CD4-positive, alpha-beta T cell treated with Interleukin-1 beta for 1 hour (primary cell): ENCODE measurements at places on chromosomes 5 and 9.

DNA sequence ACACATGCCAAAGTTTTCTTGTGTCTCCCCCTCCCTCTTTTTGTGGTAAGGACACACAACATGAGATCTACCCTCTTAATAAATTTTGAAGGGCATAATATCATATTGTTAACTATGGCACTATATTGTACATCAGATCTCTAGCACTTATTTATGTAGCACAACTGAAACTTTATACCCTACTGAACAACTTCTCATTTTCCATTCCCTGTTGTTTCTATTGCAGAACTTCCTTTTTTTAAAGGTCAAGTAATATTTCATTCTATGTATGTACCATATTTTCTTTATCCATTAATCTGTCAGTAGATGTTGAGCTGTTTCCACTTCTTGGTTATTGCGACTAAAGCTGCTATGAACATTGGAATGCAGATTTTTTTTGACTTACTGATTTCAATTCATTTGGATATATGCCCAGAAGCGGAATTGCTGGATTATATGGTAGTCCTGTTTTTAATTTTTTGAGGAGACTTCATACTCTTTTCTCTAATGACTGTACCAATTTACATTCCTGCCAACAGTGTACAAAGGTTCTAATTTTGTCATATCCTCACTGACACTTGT, 305.3 kb downstream of the PRR16 start:
- no peak for DNase-seq

DNA sequence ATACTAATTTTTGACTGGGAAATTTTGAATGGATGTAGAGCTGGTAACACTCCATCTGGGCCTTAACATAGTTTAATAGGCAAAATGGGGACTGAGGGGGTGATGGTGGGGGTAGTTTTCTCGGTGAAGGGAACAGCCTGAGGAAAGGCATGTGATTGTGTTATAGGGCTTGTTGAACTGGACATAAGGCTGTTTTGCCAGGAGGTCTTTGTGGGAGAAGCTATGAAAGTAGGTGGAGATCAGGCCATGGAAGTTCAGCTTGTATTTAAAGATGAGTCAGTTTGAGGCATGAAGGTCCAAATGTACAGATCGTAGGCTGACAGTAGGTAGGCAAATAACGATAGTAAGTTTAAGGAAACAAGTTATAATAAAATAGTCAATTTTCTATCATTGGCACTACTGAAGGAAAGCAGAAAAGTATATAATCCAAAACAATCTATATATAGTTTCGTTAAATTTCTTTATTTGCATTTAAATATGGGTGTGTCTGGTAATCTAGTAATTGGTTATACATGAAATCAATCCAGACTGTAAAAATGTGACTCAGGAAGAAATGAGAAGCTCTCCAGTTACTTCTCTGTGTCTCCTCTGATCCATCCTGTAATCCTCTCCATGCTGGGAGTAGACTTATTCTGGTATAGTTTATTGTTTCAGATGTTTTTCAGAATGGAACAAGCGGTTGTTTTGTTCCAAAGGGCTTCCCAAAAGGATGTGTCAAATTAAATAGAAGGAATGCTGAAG, 2.8 kb downstream of the CSNK1G3 start:
- DNase-seq = no peak

DNA sequence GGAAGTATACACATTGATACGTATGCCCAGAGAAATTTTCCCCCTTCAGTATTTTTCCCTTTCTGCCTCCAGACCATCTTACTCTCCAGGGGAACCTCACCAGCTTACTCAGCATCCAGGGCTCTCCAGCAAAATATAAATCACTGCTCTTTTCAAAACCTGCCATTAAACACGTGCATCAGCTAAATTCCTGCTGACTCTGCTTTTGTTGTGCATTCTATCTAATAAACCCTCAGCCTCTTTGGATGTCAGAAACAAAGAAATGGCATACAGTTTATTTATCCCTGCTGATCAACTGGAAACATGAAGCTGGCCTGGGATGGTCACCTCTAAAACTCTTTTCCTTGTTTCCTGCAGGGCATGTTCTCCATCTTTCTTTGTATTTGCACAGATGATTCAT, 126.8 kb downstream of the TRPM3 start:
- no peak for DNase-seq

DNA sequence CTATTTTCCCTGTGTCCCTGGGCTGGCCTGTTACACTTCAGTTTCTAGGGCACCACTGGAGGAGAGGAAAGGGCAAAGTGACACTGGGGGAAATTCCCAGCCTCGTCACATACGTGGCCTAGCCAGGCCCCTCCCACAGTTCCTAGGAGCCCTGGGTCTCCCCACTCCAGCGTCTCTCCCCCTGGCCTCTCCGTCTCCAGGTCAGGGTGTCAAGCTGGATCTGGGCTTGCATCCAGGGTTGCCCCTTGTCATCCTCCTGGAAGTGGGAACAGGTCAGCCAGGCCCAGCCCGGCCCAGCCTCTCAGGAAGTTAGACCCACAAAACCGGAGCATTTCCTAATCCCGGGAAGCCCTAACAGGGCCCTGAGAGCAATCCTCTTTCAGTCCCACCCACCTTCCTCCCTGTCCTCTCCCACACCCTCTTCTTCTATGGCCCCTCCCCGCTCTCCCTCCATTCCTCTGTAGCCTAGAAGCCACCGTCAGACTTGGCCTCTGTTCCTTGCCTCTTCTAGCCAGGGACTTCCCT, 4.7 kb upstream of the TNIP1 start:
- peak; percentile 70 for DNase-seq

GRCh38 chr9:124140941-124141568, 116.7 kb upstream of the NEK6 start:
- DNase-seq = no peak

GRCh38 chr5:180803181-180804128, 849 bp upstream of the MGAT1 start:
- DNase-seq = peak; percentile 89

DNA sequence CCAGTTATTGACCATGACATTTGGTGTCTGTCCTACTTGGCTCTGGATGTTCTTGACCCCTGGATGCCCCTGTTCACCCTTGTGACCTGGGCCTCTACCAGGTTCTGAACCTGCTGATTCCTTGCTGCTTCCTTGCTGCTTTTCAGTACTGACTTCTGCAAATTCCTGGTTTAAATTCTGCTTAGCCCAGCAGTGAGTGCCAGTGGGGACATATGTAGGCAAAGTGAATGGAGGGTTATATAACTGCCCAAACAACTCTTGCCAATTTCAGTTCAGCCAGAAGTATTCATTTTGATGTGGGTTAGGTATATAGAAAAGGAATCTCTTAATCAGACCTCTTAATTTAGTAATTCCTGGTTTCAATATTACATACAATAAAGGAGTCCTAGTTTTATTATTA, 220.6 kb downstream of the TAF11L14 start:
- no peak for DNase-seq

GRCh38 chr9:126399789-126400188, 73.2 kb downstream of the MVB12B start:
- no peak for DNase-seq

GRCh38 chr9:92983984-92984589, 36.8 kb downstream of the FGD3 start:
- no peak for DNase-seq

- no peak for DNase-seq
Measured at GRCh38 chr9:96293498-96294158, 8.3 kb downstream of the HSD17B3 start.

GRCh38 chr5:37665889-37666288, 174.0 kb downstream of the GDNF start:
- no peak for DNase-seq

DNA sequence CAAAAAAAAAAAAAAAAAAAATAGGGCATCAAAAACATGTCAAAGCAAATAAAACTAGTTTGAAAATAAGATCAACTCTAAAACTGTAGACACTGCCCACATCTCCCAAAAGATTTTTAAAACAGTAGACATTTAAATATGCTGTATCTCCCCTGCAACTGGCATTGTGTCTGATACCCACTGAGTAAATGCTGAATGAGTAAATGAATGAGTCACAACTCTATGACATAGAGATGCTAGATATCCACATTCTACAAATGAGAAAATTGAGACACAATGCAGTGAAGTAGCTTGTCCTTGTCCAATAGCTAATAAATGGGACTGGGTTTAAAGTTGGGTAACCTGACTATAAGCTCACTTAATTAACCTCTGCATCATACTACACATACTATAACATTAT, 14.1 kb upstream of the MAP1B start:
- no peak for DNase-seq

DNA sequence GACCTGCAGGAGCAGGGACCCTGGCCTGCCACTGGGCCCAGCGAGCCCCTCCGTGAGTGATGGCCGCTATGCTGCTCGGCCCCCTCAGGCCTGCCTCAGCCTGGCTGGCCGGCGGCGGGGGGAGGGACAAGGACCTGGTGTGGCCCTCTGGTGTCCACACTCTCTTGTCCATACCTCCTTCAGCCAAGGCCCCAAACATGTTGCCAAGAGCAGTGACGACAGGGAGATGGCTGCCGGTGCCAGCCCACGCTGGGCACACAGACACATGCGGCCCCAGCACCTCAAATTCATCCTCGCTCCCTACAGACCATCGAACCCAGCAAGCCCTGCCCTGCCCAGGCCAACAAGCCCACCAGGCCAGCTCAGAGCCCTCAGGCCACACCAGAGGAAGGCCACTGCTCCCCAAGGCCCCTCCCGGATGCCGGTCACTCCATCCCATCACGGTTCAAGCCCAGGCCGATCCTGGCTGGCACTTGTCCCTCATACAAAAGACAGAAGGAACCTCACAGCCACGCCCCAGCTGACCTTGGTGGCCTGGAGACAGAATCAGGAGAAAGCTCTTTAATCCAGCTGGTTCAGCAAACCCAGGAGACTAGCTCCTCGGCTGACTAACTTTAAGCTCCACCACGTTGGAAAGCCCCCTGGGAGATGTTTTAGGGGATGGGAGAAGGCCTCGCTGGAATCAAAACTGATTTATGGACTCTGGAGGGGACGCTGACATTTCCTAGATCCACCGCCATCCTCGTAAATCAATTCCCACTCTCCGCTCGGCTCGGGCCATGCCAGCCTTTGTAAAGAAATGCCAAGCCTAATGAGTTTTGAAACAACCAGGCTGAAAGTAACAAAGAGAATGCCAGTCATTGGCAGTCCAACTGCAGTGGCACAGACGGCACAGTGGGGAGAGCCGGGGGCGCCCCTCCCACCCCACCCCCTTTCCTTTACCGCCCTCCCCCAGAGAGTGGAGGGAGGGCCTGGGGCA, 84.9 kb downstream of the VAV2 start:
- no peak for DNase-seq

- DNase-seq = no peak
Measured at GRCh38 chr5:150618588-150619281, 21.7 kb upstream of the SYNPO start.

DNA sequence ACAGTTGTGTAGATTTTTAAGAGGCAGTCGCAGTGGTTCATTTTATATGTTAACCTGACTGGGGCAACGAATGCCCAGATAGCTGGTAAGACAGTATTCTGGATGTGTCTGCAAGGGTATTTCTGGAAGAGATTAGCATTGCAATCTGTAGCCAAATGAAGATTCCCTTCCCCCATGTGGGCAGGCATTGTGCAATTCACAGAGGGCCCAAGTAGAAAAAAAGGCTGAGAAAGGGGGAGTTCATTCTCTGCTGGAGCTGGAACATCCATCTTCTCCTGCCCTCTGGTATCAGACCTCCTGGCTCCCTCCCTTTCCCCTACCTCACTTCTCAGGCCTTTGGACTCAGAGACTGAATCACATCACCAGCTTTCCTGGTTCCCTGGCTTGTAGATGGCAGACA, 70.6 kb downstream of the TENT4A start:
- DNase-seq = no peak

GRCh38 chr9:123039617-123040219, 6.3 kb downstream of the GPR21 start:
- no peak for DNase-seq

- DNase-seq = no peak
Measured at GRCh38 chr5:74373076-74373475, 267.5 kb downstream of the ENC1 start.

DNA sequence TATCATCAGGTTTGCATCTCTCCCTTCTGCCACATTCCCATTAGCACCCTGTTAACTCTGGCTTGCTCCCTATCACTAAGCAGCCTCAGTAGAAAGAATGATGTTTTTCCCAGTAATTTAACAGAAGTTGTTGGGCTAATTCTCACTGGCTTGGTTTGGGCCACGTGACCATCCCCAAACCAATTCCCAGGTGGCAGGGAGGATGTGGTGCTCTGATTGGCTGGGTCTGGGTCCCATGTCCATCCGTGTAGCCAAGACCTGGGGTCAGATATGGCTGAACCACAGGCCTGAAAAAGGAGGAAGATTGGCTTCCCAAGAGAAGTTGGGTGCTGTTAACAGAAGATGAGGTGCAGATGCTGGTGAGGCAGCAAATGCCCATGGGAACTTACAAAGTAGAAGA, 122.0 kb downstream of the BOD1 start:
- no peak for DNase-seq

GRCh38 chr5:175709276-175709781, 51.5 kb downstream of the HRH2 start:
- no peak for DNase-seq

- DNase-seq = no peak
Measured at GRCh38 chr9:36820392-36820861, 213.6 kb downstream of the PAX5 start.

GRCh38 chr5:115626445-115626823, 598 bp upstream of the TMED7 start:
- no peak for DNase-seq

DNA sequence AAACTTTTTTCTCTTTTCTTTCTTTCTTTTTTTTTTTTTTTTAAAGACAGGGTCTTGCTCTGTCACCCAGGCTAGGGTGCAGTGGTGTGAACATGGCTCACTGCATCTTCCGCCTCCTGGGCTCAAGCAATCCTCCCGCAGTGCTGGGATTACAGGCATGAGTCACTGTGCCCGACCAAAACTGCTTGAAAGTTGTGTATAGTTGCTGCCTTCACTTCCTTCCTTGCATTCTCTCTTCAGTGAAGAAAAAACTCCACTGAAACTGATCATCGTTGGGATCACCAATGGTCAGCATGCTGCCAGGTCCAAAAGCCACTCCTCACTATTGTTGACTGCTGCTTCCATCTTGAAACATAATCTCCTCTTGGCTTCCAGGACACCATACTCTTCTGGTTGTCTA, 66.6 kb upstream of the CTNNA1 start:
- DNase-seq = no peak

DNA sequence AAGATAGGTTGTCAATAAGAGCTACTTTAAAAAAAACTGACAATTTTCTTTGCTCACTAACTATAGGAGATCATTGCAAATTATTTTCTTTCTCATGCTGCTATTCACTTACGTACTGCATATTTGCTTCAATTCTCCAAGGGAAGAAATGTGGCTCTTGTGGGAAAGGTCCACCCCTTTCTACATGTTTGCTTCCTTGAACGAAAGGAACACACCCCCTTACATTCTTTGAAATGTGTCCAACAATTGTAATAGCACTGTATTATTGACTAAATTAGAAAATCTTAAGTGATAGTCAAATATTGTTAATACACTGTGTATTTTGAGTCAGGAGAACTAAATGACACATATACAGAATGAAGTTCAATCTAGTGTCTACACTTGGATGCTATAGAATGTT, 5.2 kb downstream of the MEF2C start:
- no peak for DNase-seq

DNA sequence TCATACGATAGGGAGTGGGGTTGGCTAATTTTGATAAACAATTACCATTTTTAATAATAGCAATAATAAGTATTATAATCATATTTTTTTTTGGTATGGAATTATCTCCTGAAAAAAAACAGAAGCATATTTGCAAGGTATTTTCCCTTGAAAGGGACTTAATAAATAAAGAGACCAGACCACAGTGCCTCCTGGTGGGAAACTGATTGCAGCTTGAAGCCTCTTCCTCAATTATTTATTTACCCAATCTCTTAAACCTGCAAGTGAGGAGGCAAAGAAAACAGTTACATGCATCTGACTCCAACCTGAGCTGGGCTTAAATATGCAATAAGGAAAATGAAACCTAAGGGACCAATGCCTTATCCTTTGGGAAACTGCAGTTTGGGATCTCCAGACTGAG, 388.1 kb upstream of the ACO1 start:
- DNase-seq = no peak
